Jurkat, Clone E6-1 (cell line): ENCODE measurements at places on chromosomes 4 and X.

DNA sequence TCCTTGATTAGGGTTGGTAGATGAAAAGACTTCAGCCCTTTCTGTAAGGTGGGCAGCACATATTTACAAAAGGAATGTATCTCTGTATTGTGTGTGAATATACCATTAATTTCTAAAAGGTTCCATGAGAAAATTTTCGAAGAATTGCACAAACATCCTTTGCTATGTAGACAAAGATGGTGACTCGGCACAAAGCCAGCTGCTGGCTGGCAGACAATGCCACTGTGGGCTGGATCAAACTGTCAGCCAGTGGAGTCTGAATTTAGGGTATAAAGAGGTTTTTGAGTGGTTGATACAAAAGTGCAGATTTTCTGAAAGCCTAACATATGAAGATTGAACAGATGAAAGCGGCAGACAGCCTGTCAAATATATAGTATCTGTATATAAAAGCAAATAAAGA lies 5.6 kb upstream of the TXK start:
- DNase-seq = peak; percentile 64

DNA sequence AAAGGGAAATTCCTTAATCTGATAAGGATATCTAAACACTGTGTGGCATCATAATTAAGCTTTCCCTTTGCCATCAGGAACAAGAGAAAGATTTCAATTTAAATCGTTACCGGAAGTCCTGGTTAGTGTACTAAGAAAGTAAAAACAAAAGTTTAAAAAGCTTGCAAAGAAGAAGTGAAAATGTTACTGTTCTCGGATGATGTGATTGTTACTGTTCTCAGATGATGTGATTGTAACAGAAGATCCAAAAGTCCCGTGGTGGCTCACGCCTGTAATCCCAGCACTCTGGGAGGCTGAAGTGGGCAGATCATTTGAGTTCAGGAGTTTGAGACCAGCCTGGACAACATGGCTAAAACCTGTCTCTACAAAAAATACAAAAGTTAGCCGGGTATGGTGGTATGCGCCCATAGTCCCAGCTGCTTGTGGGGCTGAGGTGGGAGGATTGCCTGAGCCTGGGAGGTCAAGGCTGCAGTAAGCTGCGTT lies 62.5 kb downstream of the RGS12 start:
- DNase-seq = no peak

GRCh38 chr4:150572704-150573504 lies 9.0 kb upstream of the MAB21L2 start:
- no peak for DNase-seq

GRCh38 chr4:20251796-20252655 lies at the start of gene SLIT2:
Gene SLIT2 (plus strand): TSS chr4:20251905. CDS start chr4:20253816, 1,911 bp downstream.
- DNase-seq = peak; percentile 4

DNA sequence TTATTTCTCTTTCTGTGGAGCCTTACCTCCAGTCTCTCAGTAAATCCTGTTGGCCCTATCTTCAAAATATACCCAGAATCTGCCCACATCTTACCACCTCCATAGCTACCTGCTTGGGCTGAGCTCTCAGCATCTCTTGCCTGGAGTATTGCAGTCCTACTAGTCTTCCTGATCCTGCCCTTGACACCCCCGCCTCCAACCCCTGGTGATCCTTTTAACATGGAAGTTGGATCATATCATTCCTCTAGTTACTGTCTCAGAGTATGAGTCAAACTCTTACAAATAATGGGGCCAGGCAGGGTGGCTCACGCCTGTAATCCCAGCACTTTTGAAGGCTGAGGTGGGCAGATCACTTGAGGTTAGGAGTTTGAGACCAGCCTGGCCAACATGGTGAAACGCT lies 43.1 kb upstream of the SETD7 start:
- no peak for DNase-seq
